Mammary epithelial cell (primary cell): ENCODE measurements at places on chromosomes 7 and 10. TPM values are rescaled to one million over a fixed set of nuclear protein-coding genes. Genes with fewer than 3 reads are reported as not detected.

Gene SBDS
- total RNA-seq = 140 and 161 TPM in 2 replicates

Gene GPR26
- not detected for total RNA-seq

Gene C10orf67
- 1.8 TPM for total RNA-seq

Gene SPOCK2
- 20.2 TPM for total RNA-seq

Gene ATP6V0E2
- total RNA-seq = 12.5 TPM

Gene UPK3B
- 3.9 and 4.0 TPM in 2 replicates for total RNA-seq
